Activated CD8-positive, alpha-beta memory T cell treated with anti-CD3 and anti-CD28 coated beads for 48 hours (primary cell): ENCODE measurements at places on chromosomes 1 and 21.

- no peak for DNase-seq
Observed at GRCh38 chr1:156489935-156490293, 10.7 kb downstream of the MEF2D start.

DNA sequence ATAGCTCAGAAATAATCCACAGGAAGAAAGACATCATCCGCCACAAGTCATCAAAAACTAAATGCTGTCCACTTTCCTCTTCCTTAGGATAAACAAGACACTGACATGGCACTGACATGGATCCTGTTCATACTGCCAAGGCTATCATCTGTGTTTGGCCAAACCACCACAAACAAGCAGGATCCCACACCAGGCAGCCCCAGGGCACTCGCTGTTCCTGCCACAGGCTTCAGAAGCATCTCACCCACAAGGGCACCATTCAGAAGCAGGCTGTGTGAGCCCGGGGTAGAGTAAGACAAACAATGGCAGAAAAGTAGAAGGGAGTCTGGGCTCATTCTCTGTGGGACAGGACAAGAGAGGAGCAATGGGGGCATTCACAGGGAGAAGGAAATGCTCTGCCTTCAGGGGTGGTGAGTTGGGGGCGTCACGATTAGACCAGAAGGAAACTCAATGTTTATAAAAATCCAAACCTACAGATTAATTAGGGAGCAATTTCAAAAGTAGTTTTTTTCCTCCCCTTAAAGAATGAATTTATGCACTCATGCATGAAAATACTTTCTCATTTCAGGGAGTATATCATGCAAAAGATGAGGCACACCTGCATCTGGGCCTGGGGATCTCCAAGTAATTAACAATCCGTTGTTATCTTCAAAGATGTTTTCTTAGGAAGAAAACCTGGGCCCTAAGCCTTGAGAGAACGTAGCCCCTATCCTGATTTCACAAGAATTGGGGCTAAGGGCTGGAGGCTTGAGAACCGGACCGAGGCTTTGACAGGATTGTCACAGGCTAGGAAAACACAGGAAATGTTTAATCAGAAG is 43.3 kb upstream of the ATP1A1 start:
- DNase-seq = no peak

GRCh38 chr1:32939655-32940371 is 24.8 kb downstream of the RNF19B start:
- no peak for DNase-seq

GRCh38 chr1:96075704-96076455 is 645.7 kb upstream of the PTBP2 start:
- no peak for DNase-seq

- no peak for DNase-seq
Observed at GRCh38 chr1:89980605-89981004, 14.3 kb upstream of the ZNF326 start.
